Activated B cell treated with CpG ODN at 0.5 μM for 24 hours (primary cell): ENCODE measurements at places on chromosomes 1 and 21. TPM values are rescaled to one million over a fixed set of nuclear protein-coding genes. Genes with fewer than 3 reads are reported as not detected.

TAL1 gene
- total RNA-seq = not detected in 2 replicates

TMEM125 gene
- not detected in 2 replicates for total RNA-seq

OR13G1 gene
- not detected in 2 replicates for total RNA-seq

TP73 gene
- total RNA-seq = 2.1 and 2.6 TPM in 2 replicates

GJA4 gene
- total RNA-seq = not detected in 2 replicates

C1orf141 gene
- total RNA-seq = not detected in 2 replicates

FCRL1 gene
- 111 and 138 TPM in 2 replicates for total RNA-seq

DAB1 gene
- total RNA-seq = not detected in 2 replicates

LAMC2 gene
- not detected in 2 replicates for total RNA-seq

MTARC1 gene
- total RNA-seq = 0.37 and 2.2 TPM in 2 replicates

C1QA gene
- total RNA-seq = not detected in 2 replicates

FHAD1 gene
- not detected in 2 replicates for total RNA-seq

CCDC27 gene
- total RNA-seq = not detected in 2 replicates

CLCA1 gene
- total RNA-seq = not detected in 2 replicates

CHIT1 gene
- 6.5 and 6.6 TPM in 2 replicates for total RNA-seq

VSIG8 gene
- total RNA-seq = not detected in 2 replicates

LY9 gene
- total RNA-seq = 63.6 and 71.6 TPM in 2 replicates

OVAAL gene
- total RNA-seq = not detected in 2 replicates

XCL1 gene
- not detected in 2 replicates for total RNA-seq

AADACL3 gene
- not detected in 2 replicates for total RNA-seq

ETV3L gene
- total RNA-seq = 0.29 TPM in 1 of 2 replicates, not detected in the other

CELA2B gene
- not detected in 2 replicates for total RNA-seq
